ENCODE measurements at places on chromosomes 7 and 10.

DNA sequence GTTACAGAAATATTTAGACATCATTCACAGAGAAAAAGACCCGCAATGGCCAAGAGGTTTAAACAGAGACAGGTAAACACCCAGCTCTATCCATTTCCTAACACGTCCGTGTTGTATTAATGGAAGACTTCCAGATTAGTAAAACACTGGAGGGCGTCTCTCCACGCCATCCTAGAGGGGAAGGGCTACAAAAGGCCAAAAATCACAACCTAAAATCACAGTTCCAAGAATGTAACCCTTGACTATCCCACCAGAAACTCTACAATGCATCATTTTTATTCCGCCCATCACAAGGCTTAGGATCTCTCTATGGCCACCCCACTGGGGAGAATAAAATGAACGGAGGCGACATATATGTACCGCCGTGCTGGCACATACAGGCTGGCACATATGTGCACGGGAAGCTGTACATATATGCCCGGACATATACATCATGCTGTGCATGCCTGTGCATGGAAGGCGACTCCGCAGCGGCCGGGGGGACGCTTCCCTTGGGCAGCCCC, 734 bp downstream of the PCLO start:
- DNase-seq: no peak

DNA sequence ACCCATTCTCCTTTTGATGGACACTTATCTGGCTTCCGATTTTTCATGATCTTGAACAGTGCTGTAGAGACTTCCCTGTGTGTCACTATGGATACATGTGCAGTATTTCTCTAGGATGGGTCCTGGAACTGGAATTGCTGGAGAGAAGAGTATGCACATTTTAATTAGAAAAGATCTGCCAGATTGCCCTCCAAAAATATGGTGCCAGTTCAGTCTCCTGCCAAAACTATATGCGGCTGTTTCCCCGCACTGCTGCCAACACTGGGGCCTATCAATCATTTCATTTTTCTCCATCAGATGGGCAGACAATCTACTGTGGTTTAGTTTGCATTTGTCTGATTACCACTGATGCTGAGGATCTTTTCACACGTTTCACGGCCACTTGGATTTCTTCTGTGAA, 105.0 kb downstream of the SH2D4B start:
- DNase-seq: no peak

DNA sequence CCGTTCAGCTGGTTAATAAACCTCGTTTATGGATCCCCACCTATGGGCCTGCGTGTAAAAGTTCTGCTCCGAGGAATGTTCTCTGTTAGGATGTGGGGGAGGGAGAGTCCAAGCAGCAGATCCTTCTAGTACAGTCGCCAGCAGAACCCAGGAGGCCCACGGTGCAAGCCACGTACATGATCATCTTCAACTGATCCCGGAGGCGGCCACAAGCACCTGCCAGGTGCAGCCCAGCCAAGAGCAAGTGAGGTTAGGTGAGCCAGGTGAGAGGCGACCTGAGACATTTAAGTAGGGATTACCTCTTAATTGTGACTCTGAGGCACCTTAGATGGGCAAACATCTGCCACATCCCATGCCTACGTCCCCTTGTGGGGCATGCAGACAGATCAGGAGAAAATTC, 18.0 kb upstream of the FGFR2 start:
- no peak for DNase-seq

- DNase-seq: no peak
Measured at GRCh38 chr7:72540923-72541322, 128.8 kb upstream of the CALN1 start.

GRCh38 chr10:20682782-20683181, 214.3 kb downstream of the NEBL start:
- no peak for DNase-seq

DNA sequence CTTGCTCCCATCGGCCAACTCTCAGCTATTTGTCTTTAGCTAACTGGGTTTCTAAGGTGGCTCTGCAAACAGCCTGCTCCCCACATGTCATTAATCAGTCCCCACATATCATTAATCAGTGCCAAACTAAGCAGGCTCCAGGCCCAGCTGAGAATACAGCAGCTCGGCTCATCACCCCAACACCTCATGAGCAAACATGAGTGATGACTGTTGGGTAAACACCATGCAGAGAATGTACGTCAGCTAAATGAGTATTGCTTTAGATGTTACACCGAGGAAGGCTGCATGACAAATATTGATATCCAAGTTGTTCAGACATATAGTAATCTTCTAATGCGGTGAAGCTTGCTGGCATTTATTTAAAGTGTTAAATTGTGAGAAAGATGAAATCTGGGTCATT, 187.5 kb upstream of the AOAH start:
- DNase-seq: no peak

DNA sequence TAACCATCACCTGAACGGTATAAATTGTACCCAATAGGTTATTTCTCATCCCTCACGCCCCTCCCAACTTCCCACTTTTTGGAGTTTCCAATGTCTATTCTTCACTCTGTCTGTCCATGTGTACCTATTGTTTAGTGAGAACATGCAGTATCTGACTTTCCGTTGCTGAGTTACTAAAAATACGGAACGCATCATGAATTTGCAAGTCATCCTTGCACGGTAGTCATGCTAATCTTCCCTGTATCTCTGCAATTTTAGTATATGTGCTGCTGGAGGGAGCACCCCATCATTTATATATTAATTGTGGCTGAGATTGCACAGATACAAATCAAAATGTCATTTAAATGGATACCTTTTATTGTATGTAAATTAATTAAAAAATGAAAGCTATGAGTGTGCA, 75.7 kb upstream of the SFMBT2 start:
- no peak for DNase-seq

- no peak for DNase-seq
Measured at GRCh38 chr10:44282626-44283300, 102.1 kb downstream of the CXCL12 start.

DNA sequence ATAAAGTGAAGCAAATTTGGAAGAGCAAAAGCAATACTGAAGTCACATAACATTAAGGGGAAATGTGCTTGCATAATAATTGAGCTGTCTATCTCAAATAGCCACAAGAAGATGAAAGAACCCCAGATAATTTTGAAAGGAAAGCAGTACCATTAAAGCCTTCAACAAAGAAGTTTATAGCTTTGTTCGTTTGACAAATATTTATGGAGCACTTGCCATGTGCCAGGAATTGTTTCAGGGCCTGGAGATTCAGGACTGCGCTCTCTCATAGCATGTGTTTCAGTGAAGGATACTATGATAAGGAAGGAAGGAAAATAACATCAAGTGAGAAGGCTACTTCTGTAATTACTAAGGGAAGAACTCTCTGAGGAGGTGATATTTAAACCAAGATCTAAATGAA, 212.3 kb upstream of the CSTF2T start:
- DNase-seq: no peak

DNA sequence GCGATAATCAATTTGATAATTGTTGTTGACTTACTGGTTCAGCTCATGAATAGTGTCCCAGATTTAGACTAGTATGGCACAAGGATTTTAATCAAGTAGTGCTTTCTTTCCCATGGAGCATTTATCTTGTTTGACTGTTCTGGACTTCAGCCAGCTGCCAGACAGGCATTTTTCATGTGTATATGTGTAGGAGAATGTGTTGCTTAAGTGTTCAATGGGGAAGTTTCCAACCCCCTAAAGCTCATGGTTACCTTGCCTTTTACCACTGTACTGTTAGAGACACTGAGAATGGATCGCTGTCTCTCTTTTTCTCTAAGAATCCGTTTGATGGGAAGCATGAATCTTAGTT, 103.9 kb downstream of the LRRC4 start:
- no peak for DNase-seq

GRCh38 chr10:132307823-132308586, at the start of gene STK32C:
TSS of gene STK32C (minus strand) at chr10:132307950. CDS start at chr10:132307833, 117 bp downstream.
- DNase-seq: peak; percentile 76

GRCh38 chr7:5423306-5423975, at the start of gene TNRC18:
TSS of gene TNRC18 (minus strand) at chr7:5423834. CDS start at chr7:5421246, 2,588 bp downstream.
- DNase-seq: no peak

DNA sequence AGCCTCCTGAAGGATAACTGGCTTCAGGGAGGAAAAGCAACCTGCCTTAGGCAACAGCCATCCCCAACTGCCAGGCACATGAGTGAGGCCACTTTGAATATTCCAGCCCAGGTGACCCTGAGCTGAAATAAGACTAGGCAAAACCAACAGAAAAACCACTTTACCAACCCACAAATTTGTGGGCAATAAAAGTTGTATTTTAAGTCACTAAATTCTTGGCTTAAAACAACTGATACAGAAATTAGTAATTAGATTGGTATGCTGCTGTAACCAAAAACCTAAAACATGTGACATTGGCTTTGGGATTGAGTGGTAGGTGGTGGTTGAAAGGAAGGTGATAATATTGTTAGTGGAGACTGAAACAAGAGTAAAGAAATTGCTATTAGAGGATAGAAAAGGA, 39.9 kb downstream of the ABCB4 start:
- no peak for DNase-seq

- DNase-seq: no peak
Measured at GRCh38 chr10:24463611-24464426, 254.9 kb downstream of the KIAA1217 start.

GRCh38 chr10:7334642-7334964, 76.2 kb downstream of the SFMBT2 start:
- DNase-seq: no peak

- DNase-seq: no peak
Measured at GRCh38 chr7:91504919-91505318, 240.7 kb downstream of the FZD1 start.
